Activated T-helper 2 cell treated with anti-CD3 and anti-CD28 coated beads, Interferon-gamma antibody, Interleukin-2, Interleukin-4, amounts not matched to agents 10 μg/mL and 5 μg/mL and 100 μg/mL, durations not matched to agents 14 hours and 24 hours and 36 hours (primary cell): ENCODE measurements at places on chromosomes 3 and 15. TPM values are rescaled to one million over a fixed set of nuclear protein-coding genes. Genes with fewer than 3 reads are reported as not detected.

The INO80 gene
- 33.2 and 35.2 TPM in 2 replicates for total RNA-seq

- H3K4me1 ChIP-seq = no peaks in the 10 kb centered on the region
- DNase-seq = no peak
- H3K4me3 ChIP-seq = no peak overlapping the region
- H3K36me3 ChIP-seq = no peaks in the 10 kb centered on the region
- peaks cover 1% of the 10 kb centered on the region for H3K27me3 ChIP-seq
Observed at GRCh38 chr15:100670505-100671021, 68.2 kb downstream of the ASB7 start.

The MNS1 gene
- 0.14 and 1.1 TPM in 2 replicates for total RNA-seq

DNA sequence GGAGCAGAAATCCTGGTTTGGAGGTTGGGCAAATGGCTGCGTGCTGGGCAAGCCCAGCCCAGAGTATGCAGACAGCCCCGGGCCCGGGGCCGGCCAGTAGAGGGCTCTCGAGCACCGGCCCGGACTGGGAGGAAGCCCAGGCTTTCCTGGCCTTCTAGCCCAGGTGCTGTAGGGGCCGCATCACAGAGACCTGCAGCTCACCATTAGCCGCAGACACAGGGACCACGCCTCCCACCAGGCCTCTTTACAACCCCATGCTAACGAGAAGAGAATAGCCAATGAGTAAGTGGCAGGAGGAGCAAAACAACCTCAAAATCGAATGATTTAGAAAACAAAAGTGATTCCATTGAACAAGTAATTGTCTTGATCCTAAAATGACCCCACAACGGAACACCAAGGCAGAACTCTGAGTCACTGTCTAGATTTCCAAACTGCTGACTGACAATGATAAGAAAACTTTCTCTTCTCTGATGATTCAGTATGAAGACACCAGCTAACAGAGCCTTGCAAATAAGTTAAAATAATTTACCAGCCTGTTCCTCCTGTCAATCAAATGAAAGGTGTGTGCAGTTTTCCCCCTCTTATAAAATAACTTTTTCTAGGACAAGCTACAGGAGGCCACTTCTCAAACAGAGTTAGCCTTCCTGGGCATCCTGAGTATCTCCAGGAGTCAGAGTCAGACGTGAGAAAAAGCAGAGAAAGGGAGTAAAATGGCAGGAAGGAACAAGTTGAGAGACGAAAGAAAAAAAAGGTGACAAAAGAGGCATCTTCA is 102.2 kb downstream of the DGKG start:
- DNase-seq = peak; percentile 27
- H3K27me3 ChIP-seq = peaks cover 5% of the 10 kb centered on the region
- H3K4me1 ChIP-seq = peaks cover 20% of the 10 kb centered on the region
